Smooth muscle cell of the brain vasculature (primary cell): ENCODE measurements at places on chromosomes 6 and 20.

GRCh38 chr6:114862064-114862463, 519.2 kb upstream of the HS3ST5 start:
- no peak for DNase-seq

GRCh38 chr20:33788351-33789049, 22.6 kb upstream of the CHMP4B start:
- no peak for DNase-seq

DNA sequence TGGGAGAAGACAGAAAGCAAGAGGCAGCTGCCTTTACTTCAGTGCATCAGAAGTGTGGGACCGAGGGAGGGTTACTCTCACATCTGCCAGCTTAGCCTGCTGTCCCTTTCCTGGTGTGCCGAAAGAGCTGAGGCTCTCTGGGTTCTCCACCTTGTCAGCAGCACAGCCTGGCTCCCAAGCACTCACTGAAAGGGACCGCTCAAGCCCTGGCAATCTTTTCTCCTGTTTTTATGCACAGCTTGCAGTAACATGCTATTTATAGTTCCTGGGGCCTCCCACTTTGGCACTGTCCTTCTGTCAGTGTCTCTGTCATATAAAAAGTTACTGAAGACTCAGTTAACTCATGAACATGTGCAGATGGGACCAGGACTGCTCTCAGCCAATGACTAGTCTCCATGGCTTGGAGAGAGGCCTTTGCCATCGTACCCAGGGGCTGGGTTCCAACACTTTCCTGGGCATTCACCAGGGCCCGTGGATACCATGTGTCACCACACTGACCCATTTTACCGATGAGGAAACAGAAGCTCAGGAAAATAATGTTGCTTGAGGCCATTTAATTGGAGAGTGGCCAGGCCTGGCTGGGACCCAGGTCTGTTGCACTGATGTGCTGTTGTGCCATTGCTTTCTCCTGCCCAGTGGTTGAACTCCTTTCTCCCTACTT, 46.2 kb downstream of the PANK2 start:
- no peak for DNase-seq

- no peak for DNase-seq
These were observed 64.9 kb upstream of the UTRN start for GRCh38 chr6:144220031-144220790.

DNA sequence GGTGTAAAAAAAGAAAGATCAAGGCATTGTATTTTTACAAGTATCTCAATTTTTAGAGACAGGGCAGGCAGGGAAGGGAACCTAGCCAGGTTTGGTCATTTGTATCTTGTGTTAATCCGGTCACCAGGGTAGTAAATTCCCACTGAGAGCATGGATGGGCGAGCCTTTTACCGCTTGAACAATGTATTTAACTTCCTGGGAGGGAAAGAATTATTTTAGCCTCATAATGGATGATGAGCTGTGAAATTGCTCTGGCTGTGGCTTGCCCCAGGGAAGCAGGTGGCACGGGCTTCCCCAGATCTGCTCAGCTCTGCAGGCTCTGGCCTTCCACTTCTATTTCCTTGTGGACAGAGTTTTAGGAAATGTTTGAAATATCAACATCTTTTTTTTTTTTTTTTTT, 72.9 kb downstream of the TOX2 start:
- DNase-seq = no peak

DNA sequence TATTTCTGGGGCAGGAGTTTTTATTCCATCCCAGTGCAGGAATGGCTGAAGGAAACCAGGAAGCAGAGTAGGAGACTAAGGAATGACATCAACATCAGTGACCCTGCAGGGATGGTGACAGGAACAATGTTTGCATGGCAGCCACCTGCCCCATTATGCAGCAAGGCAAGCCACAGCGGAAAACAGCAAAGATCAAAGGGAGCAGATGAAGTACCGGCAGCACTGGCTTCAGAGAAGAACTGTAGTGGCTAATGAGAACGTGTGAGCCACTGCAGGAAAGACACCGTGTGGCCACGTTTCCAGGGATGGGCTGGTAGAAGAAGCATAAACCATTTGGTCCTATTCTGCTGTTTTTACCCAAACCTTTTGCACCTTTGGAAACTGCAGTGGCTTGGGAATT, 52.9 kb upstream of the TAB2 start:
- no peak for DNase-seq

- DNase-seq = no peak
These were observed 6.2 kb upstream of the COL12A1 start for GRCh38 chr6:75211920-75212590.

DNA sequence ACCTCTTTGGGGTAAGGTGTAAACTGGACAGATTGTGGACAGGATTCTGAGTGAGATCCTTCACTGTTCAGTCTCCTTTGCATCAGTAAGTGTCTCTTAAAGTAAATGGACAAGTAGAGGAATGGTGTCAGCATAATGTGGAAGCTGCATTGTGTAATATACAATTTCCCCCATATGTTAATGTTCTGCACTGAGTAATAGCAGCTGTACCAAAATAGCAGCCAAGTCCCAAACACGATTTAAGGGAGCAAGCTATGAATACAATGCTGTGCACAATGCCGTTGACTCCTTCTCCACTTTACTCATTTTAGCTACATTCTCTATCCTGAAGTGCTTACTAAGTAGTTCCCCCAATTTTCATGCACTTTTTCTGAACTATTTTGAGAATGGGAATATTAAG, 21.1 kb upstream of the TRIM26 start:
- DNase-seq = no peak

GRCh38 chr6:165055231-165055630, 254.2 kb downstream of the C6orf118 start:
- no peak for DNase-seq

- no peak for DNase-seq
These were observed 45.4 kb downstream of the PRND start for GRCh38 chr20:4767084-4767483.

DNA sequence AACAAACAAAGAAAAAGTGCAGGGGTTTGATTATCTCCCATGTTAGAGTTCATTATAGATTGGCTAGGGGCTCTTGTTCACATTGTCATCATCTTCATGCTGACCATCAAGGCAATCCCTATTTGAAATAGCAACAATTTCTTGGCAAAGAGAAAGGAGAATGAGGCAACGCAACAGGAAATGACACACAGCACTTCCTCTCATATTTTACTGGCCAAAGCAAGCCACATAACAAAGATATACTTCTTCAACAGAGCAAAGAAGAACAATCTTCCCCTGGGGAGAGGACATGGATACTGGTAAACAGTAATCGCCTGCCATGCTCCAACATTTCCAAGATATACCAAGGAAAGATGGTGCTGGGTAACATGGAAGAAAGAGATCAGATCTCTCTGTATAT, 29.8 kb downstream of the EPM2A start:
- DNase-seq = no peak

DNA sequence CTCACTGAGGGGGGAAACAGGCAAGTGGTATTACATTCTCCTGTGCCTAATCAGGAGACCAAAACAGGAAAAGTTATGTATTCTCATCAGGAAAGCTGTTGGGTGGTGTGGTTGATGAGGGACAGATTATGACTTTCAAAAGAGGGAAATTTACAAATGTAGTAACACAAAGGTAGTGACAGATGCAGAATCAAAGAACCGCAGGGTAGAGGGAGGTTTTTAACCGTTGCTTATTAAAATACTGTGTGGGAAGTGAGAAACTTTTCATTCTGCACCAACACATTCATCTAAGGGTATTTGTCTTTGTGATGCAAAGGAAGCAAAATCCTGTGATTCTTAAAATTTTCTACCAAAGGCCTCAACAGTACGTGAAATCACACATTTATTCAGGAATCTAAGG, 288.2 kb upstream of the MAN1A1 start:
- no peak for DNase-seq

GRCh38 chr6:124546601-124547000, 415.6 kb upstream of the RNF217 start:
- no peak for DNase-seq

DNA sequence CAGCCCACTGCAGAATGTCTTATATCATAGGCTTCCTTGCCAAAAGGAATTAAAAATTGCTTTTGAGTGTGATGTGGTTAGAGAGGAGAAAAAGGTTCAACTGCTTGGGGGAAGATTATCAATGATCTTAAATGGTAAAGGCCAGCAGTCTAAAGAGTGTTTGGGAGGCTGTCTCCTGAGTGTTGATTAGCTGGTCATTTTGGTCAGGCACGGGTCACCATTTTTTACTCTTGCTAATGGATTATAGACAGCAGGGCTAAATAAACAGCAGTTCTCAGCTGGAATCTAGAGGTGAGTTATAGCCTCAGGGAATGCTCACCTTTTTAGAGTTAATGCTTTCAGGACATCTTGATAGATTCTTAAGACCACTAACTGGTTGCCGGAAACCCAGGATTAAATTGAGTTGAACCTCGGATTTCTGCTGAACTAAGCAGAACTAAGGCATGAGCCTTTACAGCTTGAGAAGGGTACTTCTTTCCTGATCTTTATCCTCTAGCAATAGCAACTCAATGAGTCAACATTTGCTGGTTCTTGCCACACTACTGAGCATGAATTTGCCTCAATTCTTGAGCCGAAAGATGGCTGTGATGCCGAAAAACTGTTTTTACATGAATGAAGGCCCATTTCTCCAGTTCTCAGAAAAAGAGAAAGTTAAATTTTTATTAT, 120.4 kb downstream of the LRRC1 start:
- no peak for DNase-seq

DNA sequence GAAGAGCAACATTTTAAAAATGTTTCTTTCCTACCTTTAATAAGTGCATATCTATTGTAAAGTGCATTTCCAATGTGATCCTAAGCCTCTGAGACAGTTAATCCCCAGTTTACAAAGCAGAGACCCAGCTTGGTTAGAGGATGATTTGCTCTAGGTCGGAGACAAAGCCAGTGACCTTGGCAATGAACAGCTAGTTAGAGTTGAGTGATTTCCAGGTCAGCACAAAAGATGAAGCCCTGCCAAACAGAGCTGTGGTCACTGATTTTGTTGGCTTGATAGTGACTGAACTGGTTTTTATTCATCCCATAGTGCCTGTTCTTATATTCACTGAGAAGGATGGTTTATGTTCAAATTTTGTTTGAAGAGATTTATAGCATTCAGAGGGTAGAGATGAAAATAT, 56.6 kb upstream of the CD83 start:
- no peak for DNase-seq

DNA sequence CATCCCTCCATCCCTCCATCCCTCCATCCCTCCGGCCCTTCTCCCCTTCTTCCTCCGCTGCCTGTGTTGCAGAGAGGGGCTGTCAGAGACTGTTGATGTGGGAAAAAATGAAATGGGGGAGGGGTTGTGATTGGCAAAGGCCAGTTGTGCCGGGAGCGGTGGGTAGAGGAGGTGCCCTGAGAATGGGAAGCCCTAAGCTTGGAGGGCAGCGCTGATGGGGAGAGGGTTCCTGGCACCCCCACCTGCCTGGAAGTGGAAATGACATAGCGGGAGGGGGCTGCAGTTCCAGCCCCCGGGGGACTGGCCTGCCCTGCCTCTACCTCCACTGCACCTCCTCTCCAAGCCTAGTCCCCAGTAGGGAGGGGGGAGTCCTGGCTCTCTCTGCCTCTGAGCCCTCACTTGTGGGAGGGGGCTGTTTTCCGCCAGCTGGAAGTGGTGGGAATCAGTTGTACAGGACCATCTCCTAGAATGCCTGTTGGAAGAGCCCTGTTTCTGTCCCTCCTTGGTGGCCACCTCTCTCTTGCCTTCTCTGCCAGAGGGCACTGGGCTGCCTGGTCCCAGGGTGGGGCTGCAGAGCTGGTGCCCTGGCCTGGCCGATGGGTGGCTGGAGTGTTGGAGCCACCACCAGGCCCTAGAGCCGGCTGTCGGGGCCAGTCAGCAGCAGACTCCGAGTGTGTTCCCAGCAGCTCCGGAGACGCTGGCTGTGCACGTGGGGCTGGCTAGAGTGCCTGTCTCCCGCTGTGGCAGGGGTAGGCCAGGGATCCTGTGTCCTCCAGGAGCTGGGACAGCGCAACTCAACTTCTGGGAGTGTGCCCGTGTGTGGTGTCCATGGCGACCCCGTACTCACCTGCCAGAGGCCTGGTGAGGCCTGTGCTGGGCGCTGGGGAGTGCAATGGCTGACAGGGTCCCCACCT, 1.5 kb downstream of the DLGAP4 start:
- no peak for DNase-seq

DNA sequence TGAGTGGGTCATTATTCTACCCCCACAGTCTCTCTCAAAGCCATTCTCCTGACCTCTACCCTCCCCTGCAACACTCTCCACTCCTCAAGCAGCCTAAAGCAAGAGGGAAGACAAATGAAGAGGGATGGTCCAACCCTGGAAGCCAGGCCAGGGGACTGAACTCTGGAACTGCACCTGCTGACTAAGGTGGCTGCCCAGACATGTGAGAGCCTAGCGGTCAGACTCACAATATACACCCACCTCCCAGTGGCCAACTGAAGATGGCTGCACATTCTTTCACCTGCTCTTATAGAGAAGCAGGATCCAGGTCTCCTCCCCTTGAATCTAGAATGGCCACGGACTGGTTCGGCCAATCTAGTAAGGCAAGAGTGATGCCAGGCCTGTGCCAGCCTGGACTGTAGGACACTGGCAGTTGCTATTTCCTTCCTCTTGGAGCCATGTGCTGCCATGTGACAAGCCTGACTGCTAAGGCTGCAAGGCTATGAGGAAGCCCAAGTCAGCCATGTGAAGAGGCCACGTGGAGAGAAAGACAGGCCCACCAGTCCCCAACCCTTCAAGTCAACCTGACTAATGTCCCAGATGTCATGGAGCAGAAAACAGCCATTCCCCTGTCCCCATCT, 31.8 kb downstream of the ACSS1 start:
- DNase-seq = no peak

GRCh38 chr6:93424303-93425064, 5.1 kb upstream of the EPHA7 start:
- DNase-seq = no peak

DNA sequence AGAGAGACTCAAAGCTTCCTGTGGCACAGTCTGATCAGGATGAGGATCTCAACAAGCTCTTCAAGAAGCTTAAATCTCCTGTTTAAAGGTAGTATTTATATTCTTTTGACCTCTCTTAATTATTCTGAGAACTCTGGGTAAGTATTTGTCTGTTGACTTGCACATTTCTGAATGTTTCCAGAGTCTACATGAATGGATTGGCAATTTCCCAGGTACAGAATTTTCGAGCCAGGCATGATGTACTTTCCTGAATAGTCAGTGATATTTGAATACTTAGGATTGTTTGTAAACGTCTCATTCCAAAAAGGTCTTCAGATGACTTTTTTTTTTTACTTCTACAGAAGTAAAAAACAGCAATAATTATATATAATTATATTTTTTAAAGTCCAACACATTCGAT, 293.4 kb downstream of the TBC1D32 start:
- DNase-seq = no peak

GRCh38 chr6:159726255-159726917, 920 bp upstream of the WTAP start:
- no peak for DNase-seq

DNA sequence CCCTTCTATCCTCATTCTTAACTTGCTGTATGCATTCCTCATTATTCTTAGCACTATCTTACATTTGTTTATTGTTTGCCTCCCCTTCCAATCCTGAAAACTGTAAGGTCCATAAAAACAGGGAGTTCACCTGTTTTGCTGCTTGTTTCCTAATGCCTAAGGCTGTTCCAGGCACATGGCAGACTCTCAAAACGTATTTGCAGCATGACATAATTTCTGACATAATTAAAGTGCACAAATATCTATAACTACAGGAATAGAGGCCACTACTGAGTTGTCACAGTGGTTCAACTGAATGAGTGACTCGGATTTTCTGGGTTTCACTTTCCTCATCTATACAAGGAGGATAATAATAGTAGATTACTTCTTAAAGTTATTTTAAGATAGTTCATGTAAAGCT, 83.0 kb downstream of the HFE start:
- DNase-seq = no peak

- DNase-seq = no peak
These were observed 109.2 kb downstream of the NCOA3 start for GRCh38 chr20:47610945-47611250.
